ENCODE measurements at places on chromosomes 5 and 9.

DNA sequence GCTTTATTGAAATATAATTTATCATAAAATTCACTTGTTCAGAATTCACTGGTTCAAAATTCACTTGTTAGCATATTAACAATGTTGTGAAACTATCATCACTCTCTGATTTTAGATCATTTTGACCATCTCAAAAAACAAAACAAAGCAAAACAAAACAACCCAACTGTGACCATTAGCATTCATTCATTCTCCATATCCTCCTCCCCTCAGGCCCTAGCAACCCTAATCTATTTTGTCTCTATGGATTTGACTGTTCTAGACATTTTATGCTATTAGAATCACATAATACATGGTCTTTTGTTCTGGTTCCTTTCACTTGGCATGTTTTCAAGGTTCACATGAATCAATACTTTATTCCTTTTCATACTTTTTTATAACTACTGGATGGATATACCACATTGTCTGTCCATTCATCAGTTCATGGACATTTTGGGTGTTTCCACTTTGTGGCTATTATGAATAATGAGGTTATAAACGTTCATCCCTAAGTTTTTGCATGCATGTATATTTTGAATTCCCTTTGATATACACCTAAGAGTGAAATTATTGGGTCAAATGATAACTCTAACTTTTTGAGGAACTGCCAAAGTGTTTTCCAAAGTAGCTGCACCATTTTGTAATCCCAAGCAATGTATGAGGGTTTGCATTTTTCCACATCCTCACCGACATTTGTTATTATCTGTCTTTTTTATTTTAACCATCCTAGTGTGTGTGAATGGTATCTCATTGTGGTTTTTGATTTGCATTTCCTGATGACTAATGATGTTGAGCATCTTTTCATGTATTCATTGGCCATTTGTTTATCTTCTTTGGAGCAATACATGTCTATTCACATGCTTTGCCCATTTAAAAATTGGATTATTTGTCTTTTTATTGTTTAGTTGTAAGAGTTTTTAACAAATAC, 304.1 kb downstream of the SH3GL2 start:
- peak; percentile 8 for DNase-seq

DNA sequence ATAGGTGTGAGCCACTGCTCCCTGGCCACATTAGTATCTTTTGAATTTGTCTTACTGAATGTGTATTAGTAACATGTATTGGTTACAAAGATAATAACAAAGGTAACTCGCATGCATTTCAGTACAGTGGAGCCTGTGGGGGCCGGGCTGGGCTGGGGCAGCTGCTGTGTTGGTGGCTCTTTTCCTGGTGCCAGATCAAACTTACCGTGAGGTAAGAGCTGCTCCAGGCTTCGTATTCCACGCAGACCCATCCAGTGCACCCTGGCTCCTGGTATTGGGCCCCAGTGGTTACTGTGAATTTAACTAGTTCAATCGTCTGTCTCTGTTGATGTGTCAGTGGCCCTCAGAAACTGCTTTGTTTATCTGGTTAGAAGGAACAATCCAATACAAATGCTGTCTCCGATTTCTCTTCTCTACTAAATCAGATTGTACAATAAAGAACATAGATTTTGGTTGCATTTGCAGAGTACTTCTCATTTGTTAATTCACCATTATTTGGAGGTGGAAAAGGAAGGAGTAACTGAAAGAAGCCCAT, 15.6 kb downstream of the PRRC2B start:
- no peak for DNase-seq

- no peak for DNase-seq
These were observed 181.9 kb downstream of the TMEM232 start for GRCh38 chr5:110544603-110545002.

DNA sequence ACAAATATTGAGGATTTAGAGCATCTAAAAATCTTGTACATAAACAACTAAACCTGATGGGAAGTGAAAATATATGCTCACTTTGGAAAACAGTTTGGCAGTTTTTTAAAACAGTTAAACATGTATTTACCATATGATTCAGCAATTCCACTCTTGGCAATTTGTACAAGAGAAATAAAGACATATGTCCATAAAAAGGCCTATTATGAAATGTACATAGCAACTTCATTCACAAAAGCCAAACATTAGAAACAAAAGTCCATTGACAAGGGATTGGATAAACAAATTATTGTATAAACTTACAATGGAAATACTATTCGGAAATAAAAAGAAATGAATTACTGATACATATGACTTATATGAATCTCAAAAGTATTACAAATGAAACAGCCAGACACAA, 196.2 kb upstream of the SLC24A2 start:
- no peak for DNase-seq

DNA sequence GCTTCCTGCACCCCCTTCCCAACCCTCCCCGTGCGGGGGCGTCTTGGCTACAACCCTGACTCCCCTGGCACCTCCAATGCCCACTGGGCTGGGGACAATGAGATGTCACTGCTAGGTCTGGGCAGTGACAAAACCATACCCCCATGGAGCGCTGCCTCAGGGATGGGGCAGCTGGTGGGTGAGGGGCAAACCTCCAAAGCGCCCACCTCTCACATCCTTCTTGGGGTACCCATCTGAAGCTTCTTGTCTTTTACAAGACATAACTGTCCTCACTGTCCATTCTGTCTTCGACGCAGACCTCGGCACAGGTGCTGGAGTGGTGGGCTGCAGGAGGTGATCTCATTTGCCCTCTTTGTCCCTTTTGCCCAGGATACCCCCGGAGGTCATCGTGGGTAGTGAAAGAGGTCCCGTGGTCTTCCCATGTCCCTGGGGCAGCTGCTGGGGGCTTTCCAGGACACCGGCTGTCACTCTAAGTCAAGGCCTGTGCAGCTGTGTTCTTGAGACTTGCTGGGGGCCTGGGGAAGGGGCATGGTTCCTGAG, 27.8 kb upstream of the CSF1R start:
- no peak for DNase-seq

DNA sequence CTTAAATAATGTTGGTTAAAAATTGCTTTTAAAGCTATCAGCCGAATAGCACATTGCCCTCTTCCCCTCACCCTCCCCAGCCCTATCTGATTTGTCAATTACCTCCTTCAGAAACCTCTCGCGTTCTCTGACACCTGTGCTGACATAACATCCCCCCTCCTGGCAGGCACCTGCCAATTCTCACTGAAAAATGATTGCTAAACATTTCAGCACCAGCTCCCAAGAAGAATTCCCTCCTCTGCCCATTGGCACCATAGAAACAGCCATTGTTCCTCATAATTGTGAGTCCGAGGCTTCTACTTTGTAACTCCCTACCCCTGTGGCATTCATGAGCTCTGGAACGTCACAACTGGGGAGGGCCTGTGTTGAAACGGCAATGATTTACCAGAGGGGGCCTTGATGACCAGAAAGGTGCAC, 20.2 kb downstream of the CDH6 start:
- DNase-seq: no peak

DNA sequence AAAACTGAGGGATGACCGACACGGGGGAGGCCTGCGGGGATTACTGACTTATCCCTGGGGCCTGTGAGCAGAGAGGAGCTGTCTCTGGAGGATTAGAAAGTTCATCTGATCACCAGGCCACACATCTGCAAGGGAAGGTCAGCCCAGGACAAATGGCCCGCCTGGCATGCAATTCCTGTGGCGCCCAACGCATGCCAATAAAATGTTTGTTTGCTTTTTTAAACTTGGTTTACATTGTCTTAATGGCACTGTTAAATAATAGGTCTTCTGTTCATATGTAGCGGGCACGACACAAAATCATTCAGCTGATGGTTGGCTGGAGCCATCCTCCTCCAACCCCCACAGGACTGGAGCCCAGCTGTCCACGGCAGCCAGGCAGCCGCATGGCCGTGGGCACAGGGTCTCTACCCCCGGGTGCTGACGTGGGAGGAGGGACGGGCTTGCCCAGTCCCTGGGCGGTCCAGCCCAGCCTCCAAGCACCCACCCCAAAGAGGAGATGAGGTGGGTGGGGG, 41.0 kb upstream of the SLC12A7 start:
- no peak for DNase-seq

DNA sequence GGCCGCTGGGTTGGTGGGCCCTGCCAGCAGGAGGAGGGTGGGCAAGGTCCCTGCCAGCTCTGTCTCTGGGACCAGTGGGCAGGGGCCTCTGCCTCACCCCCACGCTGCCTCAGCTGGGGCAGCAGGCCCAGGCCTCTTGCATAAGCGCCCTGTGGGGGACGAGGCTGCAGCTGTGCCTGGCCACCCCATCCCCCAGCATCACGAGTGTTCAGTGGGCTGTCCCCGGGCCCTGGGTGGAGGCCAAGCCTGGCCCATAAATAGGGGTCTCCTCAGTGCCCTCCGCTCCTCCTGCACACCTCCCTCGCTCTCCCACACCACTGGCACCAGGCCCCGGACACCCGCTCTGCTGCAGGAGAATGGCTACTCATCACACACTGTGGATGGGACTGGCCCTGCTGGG, at the start of gene PTGDS:
Gene PTGDS (plus strand): TSS at position 282 of the 400 bp plus-strand sequence. CDS start 75 bp downstream, at position 357.
- DNase-seq: no peak

DNA sequence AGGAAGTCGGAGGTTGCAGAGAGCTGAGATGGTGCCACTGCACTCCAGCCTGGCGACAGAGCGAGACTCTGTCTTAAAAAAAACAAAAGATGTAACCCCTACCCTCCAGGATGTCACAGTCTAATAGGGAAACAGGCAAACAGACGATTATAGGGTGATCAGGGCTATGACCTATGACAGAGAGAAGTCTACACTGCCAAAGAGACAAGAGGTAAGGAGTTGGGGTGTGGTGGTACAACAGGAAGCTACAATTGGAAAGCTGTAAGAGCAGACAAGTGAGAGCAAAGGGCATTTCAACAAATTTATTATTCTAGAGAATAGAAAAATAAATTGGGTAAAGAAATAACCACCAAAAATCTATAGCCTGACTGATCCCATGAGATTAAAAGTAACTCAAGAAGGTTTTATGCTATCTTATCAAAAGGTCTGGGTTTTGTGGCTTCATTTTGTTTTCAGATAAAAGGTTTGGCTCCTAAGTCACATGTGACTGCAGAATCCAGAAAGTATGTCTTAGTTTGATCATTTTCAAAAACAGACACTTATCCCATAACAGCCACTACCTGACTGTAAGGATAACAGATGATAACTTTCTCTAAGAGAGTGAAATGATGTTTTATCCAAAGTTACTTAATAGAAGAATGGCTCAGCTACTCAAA, 7.3 kb downstream of the CDC26 start:
- no peak for DNase-seq

DNA sequence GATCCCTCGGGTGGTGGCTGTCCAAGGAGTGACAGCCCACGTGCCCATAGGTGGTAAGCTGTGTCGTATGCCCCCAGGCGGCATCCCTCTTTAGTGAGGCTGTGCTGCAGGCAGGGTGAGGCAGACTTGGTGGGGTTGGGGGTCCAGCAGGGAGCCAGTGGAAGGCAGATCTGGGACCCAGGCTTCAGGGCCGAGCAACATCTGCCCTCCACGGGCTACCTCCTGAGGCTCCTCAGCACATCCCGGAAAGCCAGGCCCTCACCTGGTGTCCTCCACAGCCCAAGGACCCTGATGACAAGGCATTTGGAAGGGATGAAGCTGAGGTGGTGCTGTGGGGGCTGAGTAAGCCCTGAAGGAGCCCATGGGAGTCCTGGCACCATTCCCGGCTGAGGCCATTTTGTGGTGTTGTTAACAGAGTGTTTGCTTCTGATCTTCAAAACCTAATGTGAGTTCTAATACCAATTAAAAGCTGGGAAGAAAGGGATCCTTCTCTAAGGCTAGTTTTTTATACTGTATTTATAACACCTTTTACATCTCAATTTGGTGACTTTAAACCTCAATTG, 295.8 kb upstream of the IRX2 start:
- no peak for DNase-seq

GRCh38 chr5:133831491-133832224, 136.8 kb downstream of the C5orf15 start:
- peak; percentile 70 for DNase-seq

DNA sequence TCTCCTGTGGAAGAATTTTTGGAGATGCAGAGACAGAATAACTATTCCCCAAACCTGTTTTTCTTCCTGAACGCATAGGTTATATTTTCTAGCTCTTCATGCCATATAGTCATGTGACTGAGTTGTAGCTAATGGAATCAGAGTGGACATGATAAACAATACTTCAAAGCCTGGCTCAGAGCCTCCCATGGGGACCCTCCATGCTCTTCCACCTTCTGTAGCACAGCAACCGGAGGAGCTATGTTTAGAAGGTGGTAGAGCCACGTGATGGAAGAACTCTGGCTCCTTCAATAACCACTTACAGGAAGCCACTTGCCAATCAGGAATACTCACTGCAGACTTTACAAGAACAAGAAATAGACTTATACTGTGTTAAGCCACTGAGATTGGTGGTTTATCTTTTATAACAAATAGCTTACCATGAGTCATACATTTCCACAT, 39.2 kb downstream of the NADK2 start:
- peak; percentile 44 for DNase-seq

DNA sequence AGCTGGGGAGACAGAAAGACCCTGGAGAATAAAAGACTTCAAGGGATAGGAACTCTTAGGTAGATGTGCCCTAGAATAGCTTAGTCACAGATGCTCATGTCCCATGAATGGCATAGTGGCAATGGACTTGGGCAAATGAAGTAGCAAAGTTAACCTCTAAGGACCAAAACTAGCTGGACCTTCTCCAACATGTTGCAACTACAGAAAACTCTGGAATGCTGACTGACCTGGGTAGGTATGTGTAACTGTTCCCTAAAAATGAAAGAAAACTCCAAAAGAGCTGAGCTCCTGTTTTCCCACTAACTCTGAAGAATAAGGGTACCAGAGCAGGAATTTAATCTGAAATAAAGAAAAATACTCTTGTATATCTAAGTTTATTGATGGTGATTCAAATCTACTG, 12.5 kb upstream of the LPAR1 start:
- peak; percentile 25 for DNase-seq

DNA sequence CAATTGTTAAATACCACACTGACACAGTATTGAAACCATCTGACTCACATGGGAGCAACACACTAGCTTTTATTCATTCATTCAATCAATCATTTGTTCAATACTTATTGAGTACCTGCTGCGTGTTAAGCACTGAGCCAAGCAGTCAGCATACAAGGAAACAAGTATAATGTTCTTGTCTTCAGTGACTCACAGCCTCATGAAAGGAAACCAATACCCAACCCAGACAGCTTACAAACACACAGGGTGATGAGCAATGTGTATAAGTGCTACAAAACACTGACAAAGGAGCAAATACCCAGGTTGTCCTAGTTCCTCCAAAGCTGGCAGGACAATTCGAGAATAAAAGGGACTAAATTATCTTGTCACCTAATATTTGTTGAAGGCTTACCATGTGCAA, 67.6 kb upstream of the RASEF start:
- peak; percentile 29 for DNase-seq

DNA sequence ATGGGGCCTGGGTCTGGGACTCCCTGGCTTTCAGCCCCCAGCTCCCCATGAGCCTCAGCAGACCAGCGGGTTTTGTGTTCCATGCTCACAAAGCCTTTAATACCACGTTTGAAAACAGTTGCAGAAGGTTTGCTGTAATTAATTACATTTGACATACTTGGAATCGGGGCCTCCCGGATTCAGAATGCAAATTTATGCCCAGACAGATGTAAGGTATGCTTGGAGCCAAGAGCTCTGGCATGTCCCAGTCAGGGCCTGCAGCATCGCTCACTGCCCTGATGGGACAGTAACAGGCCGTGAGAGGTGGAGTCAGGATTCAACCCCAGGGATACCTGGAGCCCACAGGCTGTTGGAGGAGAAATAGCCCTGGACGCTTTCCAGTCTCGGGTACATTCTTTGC, 12.2 kb downstream of the ZNF618 start:
- no peak for DNase-seq

Data from ELR (cell line).